NCI-H1930 (cell line): ENCODE measurements at places on chromosomes 11 and 22.

DNA sequence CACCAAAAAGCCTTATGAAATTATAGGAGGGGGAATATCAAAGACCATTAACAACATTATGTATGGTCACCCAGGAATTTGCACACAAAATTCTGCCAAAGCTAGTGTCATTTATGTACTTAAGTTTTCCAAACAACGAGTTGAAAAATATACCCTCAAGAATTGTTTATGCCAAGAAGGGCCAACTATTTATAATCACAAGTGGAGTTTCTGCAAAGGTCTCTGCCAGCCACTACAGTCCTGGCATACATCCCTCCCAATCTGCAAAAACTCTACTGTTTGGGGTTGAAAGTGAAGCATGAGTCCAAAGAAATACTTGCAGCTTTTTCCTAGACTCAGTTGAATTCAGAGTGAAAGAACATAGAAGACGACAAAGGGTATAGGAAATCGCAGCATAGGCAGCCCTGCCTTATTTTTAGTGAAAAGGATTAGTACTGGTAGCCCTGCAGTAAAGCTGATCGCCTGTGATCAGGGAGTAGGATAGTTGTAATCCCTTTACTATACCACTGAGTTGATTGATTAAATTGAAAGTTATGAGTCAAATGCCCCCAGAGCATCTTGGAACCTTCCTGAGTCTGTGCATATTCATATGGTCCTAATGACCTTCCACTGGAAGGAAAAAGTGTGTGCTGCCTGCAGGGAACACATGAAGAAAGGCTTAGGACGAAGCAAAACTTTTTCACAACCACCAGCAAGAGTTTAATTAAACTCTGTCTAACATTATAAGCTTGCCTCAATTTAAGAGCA is 144.0 kb downstream of the SPON1 start:
- DNase-seq = no peak

- no peak for DNase-seq
Measured at GRCh38 chr22:46036558-46037408, 59.8 kb upstream of the WNT7B start.

DNA sequence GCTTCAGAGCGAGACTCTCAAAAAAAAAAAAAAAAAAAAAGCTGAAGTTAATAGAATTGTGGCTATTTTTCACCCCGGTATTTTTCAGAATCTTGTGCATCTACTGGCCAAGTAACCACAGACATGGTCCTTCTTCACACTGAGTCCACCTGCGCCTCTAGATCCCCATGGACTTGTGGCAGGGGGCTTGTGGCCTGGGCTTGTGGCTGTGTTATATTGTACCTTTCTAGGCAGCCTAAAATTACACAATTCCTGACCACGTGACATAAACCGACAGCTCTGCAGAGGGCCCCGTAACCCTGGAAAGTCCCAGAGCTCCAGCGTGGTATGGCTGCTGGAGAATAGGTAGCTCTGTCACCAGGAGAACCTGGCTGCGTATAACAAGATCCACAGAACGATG is 10.9 kb upstream of the NAALADL1 start:
- DNase-seq = no peak

GRCh38 chr22:22137891-22138290 is 106.7 kb upstream of the VPREB1 start:
- no peak for DNase-seq

DNA sequence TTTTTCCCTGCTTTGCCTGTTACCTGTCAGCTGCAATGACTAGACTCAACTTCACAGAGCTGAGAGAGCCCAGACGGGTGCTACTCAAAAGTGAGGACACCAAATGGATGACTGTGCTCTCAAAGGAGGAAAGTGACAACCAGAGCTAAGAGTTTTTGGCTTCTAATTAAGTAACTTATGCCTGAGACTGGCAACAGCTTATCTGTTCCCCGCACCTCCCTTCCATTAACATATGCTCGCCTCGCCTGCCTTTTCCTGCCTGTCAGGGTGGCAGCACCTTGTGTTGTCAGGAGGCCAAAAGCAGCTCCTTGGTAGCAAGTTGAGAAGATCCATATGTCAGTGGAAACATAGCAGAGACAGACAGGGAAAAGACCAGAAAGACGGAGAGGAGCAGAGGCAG is 573.9 kb upstream of the KIRREL3 start:
- DNase-seq = no peak

DNA sequence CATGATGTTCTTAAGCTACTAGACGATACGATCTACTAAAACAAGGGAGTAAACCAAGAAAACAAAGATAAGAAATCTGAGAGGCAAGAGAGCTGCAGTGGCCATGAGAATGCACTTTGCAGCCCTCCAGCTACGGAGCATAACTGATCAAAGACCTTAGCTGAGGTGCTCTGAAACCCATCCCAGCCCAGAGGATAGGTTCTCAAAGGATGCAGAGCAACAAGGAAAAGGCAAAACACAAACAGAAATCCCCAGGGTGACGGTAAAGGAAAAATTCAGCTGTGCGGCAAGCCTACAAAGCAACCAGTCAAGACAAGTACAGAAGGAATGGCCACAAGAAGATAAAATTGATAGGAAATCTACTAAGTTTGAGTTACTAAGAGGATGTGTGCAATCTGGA is 32.5 kb upstream of the CFAP300 start:
- DNase-seq = no peak

- no peak for DNase-seq
Measured at GRCh38 chr11:74171630-74171968, 510 bp downstream of the PPME1 start.

- no peak for DNase-seq
Measured at GRCh38 chr11:1301220-1302000, 8.0 kb downstream of the TOLLIP start.

GRCh38 chr22:17110791-17111550 is 10.2 kb downstream of the TMEM121B start:
- no peak for DNase-seq

GRCh38 chr11:34135439-34135838 is 30.0 kb downstream of the NAT10 start:
- DNase-seq = no peak

DNA sequence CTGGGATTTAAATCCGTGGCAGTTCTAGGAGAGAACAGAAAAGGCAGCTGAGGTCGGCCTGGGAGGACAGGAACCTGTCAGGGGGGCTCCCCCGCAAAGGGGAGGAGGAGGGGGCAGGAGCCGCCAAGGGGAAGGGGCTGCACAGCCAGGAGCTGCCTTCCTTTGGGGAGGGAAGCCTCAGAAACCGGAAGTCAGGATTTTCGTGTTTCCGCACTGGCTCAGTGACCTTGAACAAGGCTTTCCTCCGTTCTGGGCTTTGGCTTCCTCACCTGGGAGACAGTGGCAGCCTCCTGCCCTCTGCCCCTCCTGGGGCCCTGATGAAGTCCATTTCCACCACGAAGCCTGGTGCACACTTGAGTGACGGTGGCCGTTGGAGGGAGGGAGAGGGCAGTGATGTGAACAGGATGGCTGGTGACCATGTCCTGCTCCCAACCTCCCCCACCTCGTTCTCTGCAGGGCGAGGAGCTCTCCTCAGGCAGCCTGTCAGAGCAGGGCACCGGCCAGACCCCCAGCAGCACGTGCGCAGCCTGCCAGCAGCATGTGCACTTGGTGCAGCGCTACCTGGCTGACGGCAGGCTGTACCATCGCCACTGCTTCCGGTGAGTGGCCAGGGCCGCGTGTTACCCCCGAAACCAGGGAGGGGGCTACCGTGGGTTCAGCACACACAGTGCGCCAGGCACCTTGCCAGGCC is 12.6 kb downstream of the MICALL1 start:
- DNase-seq = no peak

- DNase-seq = no peak
Measured at GRCh38 chr11:31972623-31973022, 118.3 kb upstream of the RCN1 start.

DNA sequence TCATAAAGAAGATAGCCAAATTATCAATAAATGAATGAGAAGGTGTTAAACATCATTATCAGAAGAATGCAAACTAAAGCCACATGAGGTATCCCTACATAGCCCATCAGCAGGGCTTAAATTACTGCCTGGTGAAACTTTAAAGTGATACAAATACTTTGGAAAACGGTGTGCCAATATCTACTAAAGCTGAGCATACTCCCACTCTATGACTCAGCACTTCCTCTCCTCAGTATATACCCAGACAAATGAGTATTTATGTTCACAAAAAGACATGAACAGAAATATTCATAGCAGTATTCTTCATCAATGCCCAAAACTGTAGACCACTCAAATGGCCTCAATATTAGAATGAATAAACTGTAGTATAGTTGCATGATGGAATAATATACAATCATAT is 284.6 kb upstream of the ZC3H12C start:
- no peak for DNase-seq

- no peak for DNase-seq
Measured at GRCh38 chr11:131033151-131033651, 116.9 kb upstream of the SNX19 start.

DNA sequence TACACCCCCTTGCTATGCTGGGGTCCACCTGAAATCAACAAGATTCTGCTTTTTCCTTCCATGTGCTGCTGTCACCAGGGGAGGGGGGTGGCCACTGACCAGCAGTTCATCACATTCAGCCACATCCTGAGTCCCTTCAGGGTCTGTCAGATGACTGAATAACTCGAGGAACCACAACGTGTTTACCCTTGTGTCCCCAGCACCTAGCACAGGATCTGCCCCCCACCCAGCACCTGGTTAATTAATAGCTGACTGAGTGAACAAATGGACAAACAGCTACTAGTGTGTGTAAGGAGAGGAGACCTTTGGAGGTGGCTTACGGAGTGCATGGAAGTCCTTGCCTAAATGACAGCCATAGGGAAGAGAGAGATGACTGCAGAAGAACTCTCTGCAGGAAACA is 119.5 kb upstream of the NCAM1 start:
- DNase-seq = no peak

- no peak for DNase-seq
Measured at GRCh38 chr22:47372596-47373385, 610.3 kb downstream of the TBC1D22A start.

- no peak for DNase-seq
Measured at GRCh38 chr11:30197869-30198268, 32.9 kb upstream of the FSHB start.

GRCh38 chr11:95045812-95046211 is 3.4 kb upstream of the KDM4F start:
- no peak for DNase-seq
